ENCODE measurements at places on chromosomes 2 and 18. TPM values are rescaled to one million over a fixed set of nuclear protein-coding genes. Genes with fewer than 3 reads are reported as not detected.

AFTPH gene
- 17.3 TPM for total RNA-seq

ADD2 gene
- total RNA-seq = 0.15 TPM

CREG2 gene
- not detected for total RNA-seq

RAB3GAP1 gene
- total RNA-seq = 47.2 TPM

ASAP2 gene
- total RNA-seq = 60.7 TPM

GPAT2 gene
- not detected for total RNA-seq

COL4A3 gene
- total RNA-seq = 1.2 TPM

BOLL gene
- total RNA-seq = not detected

DNA sequence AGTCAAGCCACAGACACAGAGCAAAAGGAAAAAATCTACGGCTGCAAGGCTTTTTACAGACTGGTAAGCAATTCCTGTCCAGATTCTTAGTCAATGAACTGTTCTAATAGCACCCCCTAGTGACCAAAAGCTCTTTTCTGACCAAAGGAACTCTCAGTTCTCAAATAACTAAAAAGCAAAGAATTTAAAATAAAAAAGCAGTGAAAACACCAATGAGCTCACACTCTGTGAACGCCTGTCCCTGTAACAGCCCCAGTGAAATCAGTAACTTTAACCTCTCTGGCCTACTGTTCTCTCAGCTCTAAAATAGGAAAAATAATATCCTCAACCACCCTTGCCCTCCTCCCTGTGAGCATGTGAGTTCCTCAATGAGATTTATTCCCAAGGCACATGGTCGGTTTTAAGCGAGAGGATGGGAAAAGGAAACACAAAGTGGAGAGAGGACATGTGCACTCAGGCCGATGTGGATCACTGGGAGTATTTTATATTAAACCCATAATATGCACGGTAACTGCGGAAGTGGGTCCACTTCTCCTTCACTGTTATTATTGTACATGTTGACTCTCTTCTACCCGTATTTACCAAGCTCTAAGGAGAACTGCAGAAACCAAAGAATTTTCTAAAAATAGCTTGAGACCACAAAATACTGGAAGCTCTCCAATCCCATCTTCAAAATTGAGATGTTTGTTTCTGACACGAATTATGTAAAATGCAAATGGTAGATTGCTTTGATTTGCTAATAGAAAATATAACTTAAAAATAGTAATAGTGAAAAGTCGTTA is 128.5 kb downstream of the STK39 start:
- no peak for DNase-seq

GRCh38 chr2:234469251-234469845 is 27.5 kb downstream of the ARL4C start:
- DNase-seq = no peak

DNA sequence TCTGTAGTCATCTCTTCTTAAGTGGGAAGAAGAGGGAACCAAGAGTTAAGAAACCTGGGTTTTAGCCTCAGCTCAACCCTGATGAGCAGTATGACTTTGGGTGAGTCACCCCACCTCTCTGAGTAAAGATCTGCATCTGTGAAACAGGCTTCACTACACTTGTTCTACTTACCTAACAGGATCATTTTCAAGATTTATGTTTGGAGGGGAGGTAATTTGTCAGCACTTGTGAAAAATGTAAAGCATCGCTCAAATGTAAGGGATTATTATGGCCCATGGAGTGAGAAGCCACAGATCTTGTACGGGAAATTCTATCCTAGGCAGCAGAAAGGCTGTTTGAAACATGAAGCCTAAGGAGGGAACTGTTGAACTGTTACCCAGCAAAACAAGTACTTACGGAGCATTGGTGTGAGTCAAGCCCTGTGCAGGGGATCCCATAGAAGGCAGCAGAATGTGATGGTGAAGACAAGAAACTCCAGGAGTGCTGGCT is 160.6 kb downstream of the PRKCE start:
- no peak for DNase-seq

DNA sequence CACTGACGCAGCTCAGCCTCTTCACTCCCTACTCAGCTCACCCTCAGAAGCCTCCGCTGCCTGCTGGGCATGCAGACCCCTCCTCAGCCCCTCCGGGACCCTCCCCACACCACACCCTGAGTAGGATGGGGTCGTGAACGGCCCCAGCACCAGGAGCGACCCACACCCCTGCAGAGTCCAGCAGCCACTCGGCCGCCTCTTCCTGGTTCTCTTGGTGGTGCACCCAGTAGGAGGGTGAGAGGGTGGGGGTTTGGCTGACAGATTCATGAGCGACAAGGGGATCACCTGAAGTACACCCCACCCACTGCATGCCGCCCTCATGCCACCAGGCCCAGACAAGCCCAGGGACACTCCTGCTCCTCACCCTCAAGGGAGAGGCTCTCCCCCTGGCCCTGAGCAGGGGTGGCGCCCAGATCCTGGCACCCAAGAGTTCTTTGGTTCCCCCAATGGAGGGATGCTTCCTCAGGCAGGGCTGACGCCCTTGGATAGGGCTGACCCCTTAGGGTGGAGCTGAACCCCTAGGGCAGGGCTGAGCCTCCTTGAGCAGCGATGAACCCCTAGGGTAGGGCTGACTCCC is 76.6 kb upstream of the GPC1 start:
- peak; percentile 89 for DNase-seq

DNA sequence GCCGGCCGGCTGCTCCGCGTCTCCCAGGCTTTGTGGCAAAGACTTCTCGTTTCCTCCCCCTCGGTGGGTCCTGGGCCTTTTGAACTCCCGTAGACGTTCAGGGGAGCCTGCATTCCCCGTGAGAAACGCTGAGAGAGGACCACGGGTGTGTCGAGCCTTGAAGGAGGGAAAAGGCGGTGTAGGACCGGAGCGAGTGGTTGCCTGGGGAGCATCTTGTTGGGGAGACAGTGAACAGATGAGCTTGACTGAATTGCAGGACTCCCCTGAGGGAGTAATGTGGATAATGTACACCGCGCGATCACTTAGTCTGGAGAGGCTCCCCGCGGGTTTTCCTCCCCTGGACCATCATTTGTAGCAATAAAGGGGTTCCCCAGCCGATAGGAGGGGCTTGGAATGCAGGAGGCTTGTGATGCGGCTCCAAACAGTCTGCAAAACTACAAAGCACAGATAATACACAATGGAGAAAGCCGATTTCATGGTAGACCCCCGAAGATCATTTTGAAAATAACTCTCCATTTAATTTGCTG is 769 bp downstream of the ALMS1 start:
- no peak for DNase-seq

DNA sequence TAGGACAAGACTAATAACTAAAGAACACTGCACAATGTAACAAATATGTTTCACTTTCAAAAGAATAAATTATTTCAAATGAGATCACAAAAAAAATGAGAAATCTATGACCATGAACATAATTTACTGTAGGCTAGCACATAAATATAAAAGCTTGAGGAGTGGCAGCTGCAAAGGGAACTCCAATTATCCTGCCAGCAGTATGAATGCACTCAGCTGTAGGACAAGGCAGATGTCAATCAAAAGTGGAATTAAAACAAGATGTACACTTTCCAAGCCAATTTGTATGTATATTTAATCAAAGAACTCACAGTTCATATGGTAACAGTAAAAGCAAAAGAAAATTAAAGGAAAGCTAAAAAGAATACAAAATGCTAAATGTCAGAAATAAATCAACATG is 76.6 kb upstream of the NCKAP5 start:
- no peak for DNase-seq
